Lung (tissue), 17 donors: ENCODE measurements at places on chromosomes 4 and X. TPM values are rescaled to one million over a fixed set of nuclear protein-coding genes. Genes with fewer than 3 reads are reported as not detected.

DNA sequence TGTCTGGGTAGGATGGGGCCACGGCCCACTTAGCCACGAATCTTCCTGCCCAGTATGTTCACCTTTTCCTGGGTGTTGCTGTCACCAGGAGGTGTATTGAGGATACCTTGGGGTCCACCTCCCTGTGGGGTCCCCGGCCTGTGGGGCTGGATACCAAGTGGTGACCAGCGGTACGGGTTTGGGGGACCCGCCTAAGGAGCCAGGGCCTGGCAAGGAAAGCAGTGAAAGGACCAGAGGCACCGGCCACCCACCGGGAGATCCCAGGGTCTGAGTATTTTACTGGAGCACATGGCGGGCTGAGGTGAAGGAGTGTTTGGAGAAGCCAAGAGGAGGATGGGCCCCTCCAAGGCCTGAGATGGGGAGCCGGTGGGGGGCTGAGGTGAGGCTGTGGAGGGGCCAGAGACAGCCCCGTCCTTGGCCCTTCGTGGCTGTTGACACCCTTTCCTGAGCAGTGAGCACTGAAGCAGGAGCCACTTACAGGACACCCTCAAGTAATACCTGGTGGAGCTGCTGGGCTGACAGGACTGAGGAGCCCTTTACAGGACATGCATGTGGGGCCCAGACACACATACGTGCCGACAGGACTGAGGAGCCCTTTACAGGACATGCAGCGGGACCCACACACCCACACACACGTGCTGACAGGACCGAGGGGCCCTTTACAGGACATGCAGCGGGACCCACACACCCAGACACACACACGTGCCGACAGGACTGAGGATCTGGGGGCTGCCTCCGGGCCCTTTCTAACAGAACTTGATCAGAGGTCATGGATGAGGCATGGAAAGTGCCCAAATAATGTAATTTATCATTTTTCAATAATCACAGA is 38.4 kb downstream of the TMEM271 start:
- DNase-seq: no peak

The HTT gene
- polyA plus RNA-seq: 26.3 TPM

DNA sequence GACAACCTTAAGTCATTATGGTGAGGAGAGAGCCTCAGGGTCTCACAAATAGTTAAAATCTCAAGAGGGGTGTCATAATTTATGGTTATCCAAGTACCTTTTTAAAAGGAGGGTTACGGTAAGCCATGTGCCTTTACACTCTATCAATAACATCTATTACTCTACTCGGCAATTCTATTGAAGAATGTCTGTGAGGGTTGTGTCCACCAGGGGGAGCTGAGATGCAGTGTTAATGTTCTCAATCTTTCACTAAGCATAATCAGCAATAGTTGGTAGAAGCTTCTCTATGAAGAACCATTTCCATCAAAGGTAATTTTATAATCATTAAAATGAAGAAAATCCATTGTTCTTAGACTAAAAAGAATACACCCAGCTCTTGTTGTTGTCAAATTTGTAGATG is 457.4 kb downstream of the CENPC start:
- DNase-seq: no peak

The SH3RF1 gene
- 6.6 TPM for polyA plus RNA-seq

The IL9R gene
- polyA plus RNA-seq: 0.48 TPM

DNA sequence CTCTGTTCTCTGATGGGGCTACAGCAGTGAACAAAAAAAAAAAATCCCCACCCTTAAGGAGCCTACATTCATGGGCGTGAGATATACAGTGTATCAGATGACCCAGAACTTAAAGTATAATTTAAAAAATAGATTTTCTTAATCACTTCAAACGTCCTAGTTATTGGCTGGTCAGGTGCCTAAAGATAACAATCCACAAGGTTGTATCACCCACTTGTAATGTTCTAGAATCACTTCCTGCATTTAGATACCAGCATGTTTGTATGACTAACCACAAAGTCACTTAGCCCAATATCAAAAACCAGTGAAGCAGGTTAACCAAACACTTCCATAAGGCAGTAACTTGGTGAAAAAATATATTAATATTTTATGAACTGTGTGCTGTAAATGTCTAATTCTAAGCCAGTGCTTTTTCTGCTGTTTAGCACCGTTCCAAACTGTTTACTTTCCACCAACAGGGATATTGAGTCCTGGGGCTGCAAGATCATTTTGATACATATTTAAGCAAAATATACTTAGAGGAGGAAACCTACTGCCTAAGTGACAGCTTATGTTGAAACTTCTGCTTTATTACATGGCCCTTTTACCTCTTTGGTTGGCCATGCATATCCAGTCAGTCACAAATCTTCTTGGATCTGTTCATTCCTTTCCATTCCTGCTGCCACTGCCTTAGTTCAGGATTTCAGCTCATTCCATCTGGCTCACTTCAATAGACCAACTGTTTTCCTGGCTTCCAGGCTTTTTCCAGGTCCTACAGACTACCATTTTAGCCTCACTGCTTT is 43.3 kb downstream of the CD40LG start:
- DNase-seq: no peak
